OCI-M1 (cell line): ENCODE measurements at places on chromosomes 13 and 19.

GRCh38 chr13:49597043-49597641, 11.8 kb upstream of the RCBTB1 start:
- DNase-seq = peak; percentile 39

GRCh38 chr19:10220695-10221094, 10.4 kb downstream of the S1PR2 start:
- DNase-seq = no peak

- DNase-seq = no peak
Observed at GRCh38 chr13:33453936-33454335, 168.4 kb upstream of the STARD13 start.

GRCh38 chr19:21693399-21693798, 74.0 kb downstream of the ZNF100 start:
- no peak for DNase-seq

- DNase-seq = no peak
Observed at GRCh38 chr13:73943137-73943964, 190.9 kb downstream of the KLF12 start.

DNA sequence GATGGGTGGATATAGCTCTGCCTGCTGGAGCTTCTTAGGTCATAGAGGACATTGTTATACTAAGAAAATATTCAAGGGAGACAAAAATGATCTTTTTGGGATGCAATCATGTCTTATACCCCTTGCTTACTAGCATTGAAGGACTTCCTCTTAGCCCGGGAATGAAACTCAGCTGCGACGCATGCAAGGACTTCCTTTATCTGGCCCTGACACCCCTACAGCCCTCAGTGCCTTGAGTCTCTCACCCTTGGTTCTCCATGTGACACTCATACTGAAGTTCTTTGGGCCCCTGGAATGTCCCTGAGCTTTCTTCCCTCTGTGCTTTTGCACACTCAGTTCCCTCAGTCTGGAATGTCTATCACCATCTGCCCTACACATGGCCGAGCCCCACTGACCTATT, 72.5 kb upstream of the MTIF3 start:
- peak; percentile 6 for DNase-seq

- no peak for DNase-seq
Observed at GRCh38 chr19:50215820-50216219, 12.4 kb downstream of the MYH14 start.

DNA sequence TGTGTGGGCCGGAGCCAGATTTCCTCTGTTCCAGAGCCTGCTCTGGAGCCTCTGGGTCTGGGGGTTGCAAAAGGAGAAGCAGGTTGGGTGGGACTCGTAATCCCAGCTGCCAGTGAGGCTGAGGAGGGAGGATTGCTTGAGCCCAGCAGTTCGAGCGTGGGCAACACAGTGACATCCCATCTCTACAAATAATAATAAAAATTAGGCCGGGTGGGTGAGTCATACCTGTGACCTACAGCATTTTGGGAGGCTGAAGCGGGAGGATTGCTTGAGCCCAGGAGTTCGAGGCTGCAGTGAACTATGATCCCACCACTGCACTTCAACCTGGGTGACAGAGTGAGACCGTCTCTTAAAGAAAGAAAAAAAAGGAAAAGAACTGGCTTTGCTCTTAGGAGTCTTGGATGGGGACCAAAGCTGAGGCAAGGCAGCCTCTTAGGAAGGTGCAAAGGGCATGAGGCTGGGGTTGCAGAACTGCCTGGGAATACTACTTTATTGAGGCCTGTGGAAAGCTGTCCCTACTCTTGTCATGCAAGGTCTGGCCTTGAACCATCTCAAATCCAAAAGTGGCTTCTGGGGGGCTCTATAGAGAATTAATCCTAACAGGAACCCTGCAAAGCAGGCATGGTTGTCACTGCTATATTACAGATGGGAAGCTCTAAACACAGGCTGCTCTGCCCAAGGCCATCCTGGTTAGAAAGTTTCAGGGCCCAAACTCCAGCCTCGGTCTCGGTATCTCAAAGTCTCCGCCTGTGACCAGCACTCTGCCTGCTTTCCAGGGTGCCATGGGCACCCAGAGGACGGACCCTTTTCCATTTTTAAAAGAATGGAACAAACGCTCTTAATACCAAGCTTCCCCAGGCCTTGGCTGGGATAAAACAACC, 880 bp upstream of the C19orf12 start:
- peak; percentile 65 for DNase-seq

- peak; percentile 91 for DNase-seq
Observed at GRCh38 chr19:50414864-50415660, 3.7 kb upstream of the SPIB start.

DNA sequence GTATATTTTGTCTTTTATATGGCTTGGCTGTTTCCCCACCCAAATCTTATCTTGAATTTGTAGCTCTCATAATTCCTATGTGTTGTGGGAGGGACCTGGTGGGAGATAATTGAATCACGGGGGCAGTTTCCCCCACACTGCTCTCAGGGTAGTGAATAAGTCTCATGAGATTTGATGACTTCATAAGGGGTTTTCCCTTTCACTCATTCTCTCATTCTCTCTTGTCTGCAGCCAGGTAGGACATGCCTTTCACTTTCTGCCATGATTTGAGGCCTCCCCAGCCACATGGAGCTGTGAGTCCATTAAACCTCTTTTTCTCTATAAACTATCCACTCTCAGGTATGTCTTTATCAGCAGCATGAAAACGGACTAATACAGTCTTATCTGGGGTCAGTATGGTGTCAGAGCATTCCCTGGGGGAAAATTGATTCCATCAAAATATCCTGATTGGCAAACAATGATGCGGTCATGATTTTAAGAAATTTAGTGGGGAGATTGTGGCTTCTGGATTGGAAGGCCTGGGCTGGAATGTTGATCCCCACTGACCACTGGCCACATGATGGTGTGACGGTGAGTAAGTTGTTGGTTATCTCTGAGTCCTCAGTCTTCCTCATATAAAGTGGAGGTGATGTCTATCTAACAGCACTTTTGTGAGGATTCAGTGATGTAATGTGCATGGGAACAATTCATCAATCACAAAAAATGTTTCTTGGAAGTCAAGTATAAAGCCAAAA, 27.5 kb upstream of the ANKRD10 start:
- no peak for DNase-seq

DNA sequence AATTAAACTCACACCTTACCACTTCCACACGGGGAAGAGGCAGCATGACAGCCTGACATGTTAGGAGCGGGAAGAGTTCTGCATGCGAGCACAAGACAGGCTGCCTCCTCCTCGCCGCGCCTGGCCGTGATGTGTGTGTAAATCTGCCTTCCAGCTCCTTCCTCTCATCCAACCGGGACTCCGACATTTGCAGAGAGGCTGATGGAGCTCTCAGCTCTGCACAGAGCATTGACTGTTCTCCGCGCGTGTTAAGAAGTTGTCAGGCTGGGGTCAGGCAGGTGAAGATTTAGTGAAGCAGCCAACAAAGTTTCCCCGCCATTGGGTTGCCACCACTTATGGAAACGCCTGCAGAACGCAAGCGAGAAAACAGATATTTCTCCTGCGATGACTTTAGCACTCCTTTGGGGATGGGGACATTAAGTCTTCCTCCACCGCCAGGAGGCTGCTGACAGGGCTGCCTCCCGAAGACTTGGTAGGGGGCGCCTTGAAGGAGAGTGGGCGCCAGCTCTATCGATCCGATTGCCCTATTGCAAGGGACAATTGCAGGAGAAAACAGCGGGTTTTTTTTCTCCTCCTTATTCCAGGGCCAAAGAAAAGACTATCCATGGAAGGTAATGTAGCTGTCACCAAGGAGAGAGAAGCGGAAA, 213.9 kb upstream of the TSHZ3 start:
- DNase-seq = no peak
